Stimulated activated CD8-positive, alpha-beta memory T cell treated with anti-CD3 and anti-CD28 coated beads, Interleukin-4, amount 100 ng/mL, for 1 hour (primary cell): ENCODE measurements at places on chromosomes 3 and 15.

GRCh38 chr15:29276366-29276765, 6.7 kb upstream of the NSMCE3 start:
- DNase-seq: no peak

DNA sequence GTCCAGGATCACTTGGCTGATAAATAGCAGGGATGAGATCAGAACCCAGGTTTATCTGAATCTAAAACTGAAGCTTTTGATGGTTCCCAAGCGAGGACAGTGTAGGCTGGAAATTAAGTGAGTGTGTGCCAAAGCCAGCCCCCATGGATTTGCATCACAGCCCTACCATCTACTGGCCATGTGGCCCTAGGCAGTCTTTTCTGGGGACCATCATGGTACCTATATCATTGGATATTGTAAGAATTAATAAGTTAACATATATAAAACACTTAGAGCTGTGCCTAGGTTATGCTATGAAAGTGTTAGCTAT, 32.8 kb upstream of the SSR3 start:
- DNase-seq: no peak

- DNase-seq: no peak
These were observed 25.8 kb downstream of the NAALADL2 start for GRCh38 chr3:174884776-174885568.

DNA sequence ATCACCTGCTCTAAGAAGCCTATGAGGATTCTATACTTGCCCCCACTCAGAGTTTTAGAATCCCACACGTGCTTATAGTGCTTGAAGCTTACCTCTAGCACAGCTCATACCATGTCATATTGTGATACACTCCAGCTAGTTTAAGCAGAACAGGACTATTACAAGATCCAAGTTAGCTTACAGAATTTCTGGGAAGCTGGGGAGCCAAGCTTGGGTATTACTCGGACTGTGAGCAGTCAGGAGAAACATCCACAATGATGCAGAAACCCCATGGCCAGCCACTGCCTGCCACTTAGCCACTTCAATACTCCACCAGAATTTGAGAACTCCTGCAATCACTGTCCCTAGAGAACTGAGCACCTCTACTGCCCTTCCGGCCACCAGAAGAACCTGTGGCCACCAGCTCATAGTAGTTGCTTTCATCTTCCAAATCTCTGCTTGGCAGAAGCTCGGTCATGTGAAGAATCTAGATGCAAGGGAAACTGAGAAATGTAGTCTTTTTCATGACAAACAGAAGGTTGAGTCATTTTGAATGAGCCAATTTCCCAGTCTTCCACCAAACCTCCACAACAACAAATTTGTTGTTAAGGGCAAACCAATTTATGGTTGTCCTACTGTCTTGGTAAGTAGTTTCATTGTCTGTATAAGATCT, 27.7 kb upstream of the SSR3 start:
- DNase-seq: no peak

DNA sequence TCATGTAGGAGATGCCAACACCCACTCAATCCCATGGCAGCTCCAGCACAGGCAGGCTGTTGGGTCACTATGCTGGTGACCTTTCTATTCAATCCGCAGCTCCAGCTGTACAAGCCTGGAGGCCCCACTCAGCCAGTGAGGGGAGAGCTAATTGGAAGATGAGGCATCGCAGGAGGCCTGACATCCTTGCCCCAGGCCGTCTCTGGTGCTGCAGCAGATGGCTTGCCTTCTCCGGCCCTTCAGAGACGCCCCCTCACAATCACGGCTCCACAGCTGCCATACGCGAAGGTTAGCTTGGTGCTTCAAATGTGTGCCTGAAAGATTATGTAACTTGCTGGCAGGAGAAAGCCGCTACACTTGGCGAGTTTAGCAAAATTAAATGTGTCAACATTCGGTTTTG, 104.2 kb upstream of the CLSTN2 start:
- no peak for DNase-seq

GRCh38 chr3:51708216-51708845, 1.5 kb downstream of the GRM2 start:
- no peak for DNase-seq

DNA sequence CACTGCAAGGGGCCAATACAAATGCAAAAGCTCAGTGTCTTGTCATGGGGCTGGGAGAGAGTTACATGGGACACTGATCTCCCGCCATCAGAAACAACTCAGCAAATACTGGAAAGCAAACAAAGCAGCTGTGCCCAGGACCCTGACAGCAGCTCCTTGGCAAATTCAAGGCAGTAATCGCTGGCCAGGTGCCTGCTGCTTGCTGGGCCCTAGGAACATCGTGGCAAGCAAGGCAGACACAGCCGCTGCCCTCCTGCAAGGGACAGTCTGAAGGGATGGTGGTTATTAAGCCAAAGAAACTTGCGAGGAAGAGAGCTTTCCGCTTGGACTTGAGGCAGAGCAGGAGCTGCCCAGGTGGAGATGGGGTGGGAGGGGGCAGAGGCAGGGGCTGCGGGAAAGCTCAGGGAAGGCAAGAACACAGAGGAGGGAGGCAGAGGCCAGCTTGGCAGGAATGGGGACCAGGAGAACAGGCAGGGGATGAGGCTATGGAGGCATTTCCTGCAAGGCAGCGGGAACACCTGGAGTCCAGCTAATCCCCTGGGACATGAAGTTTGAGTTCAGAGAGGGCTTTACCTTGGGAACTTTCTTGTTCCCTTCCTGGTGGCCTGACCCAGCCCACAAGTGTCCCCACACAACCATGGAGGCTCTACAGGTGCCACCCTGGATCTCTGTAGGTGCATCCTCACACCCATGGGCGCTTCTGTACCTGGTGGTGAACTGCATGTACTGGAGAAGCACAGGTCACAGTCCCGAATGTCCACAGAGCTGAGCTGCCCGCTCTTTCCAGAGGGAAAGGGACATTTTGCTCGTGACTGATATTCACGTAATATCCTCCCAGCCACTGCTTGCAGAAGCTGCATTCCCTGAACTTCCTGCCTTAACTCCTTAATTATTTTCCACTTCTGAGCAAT, 78.7 kb upstream of the ATP2B2 start:
- no peak for DNase-seq

- DNase-seq: no peak
These were observed 36.0 kb upstream of the CBLB start for GRCh38 chr3:105904678-105905284.

DNA sequence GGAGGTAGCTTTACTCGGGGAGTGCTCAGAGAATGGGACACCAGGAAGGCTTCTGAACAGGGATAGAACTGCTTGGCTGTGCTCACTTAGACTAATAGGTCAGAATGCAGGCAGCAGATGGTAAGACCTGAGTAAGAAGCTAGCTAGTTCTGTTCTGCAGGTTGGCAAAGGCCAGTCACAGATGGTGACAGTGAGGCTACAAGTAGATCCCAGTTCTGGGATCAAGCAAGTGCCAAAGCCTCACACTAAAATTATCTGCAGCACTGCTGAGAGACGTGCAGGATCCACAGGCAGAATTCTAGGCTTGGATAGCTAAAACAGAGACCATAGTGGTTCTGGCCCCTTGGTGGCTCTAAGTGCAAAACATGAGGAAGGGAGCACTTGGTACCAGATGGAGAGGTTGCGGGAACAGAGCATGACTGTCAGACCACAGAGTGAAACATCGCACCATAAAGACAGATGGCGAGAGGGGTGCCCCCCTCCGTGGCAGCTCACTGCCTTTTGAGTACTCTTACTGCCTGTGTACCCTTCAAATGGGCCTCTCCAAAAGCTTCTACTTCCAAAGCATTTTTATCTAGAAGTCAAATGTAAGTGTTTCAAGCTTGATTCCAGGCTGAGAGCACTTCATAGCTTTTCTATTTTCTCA, 3.6 kb upstream of the GLCE start:
- DNase-seq: no peak

DNA sequence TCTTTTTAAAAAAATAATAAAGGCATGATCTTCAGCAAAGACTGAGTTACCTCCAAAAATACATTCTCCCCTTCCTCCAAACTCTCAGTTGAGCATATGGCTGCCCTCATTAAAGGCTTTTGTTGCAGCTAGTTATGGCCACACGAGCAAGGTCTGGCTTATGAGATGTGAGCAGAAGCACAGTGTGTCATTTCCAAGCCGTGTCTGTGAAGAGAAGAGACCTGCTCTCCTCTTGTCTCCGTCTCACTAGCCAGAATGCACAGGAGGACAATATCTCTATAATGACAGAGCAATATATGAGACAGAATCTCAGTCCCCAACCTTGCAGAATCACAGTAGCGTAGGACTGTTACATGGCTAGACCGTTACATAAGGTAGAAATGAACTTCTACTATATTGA, 152.3 kb downstream of the MAGI1 start:
- DNase-seq: no peak

DNA sequence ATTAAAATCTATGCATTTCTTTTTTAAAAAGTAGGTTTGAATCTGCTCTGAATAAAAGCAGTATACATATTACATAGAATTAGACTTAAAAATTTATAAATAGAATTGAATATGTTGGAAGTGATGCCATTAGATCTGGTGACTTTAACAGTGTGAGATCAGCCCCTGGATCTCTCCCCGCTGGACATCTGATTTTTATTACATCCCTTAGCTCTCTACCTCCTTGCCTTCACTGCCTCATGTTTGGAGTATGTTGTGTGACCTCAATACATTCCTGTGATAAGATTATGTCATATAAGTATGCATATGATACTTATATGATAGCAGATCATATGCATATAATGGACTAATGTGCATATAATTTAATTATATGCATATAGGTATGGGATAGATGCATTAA, 643.4 kb upstream of the NR2F2 start:
- DNase-seq: no peak

GRCh38 chr3:189630767-189631372, 319 bp upstream of the TP63 start:
- no peak for DNase-seq

DNA sequence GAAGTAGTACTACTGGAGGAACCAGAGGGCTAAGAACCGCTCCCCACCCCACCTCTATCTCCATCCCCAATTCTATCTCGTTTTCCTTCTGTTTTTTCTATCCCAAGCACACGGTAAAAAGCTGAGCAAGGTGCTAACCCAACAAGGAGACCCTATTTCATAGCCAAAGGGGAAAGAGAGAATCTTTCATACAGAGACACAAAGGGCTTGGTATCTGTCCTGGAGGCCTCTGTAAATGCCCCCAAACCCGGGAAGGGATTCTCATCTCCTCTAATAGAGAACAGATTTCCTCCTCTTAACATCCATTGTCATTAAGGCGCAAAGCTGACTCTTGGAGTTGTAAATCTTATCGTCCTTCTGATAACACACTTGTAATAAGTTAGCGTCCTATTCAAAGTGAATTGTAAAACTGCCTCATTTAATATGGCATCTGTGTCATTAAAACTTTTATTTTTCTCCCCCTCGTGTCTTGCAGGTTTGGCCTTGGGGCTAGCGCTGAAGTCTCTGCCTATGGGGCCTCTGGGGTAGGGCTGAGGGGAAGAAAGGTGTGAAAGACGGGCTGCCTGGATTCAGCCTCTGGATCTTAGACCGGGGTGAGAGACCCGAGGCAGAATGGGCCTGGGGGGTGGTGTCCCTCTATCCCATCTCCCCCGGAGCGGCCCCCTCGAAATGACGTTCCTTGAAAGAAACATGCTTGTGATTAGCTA, 12.1 kb downstream of the NR2F2 start:
- no peak for DNase-seq

DNA sequence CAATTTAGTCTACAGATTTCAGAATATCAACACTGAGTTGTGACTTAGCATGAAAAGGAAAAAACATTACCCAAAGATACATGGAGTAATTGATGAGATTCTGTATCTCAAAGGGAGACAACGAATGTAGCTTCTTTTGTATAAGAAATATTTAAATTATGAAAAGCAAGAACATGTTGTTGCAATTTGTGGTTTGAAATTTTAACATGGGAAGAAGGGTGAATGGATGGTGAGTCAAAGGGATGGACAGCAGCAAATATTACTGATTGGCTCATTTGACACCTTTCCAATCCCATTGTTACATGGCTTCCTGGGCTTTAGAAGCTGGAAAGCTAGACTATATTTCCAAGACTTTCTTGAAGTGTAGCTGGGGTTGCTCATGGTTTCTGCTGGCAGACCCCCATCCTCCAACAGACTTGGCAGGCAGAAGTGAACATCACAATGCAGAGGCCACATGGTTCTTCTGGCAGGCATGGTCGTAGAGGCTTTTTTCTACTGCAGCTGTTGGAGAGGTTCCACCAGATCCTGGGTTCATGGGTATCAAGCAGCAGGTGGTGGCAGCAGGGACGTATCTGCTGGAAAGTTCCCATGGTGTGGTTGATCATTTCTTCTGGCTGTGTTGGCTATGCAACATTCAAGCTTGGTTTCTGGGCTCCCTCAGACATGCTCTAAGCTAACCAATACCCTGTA, 47.2 kb upstream of the KPNA4 start:
- no peak for DNase-seq

GRCh38 chr15:47696351-47696750, 21.0 kb upstream of the SEMA6D start:
- no peak for DNase-seq

DNA sequence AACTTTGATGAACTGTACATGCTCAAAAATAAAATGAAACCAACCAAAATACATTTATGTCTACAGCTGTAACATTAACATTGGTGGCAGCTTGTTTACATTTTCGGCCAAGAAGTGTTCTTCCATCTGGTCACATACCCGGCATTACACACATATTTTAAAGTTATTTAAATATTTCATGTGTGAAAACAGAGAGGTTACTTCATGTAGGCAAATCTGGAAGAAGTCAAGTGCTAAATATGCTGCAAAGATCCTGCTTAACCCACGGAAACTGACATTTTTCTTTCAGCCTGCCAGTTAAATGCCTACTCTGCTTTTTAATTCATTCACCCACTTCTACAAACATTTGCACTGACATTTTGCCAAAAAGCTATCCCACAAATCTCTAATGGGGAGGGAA, 69.7 kb downstream of the MB21D2 start:
- no peak for DNase-seq

DNA sequence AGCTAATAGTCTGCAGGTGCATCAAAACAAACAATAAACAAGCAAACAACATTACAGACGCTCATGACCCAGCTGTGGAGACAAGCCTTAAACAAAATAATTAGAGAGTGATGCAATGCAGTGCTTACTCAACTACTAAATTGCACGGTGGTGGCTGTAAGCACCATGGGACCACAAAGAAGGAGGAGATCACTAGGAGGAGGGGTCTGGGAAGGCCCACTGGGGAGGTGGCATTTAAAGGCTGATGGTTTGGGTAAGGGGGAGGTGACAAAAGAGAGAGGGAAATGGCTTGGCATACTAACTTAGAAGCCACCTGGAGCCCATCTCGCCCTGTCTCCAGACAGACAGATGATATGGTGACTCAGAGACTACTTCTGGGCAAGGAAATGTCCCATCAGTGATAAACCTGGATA, 516.7 kb downstream of the FOXP1 start:
- DNase-seq: no peak

DNA sequence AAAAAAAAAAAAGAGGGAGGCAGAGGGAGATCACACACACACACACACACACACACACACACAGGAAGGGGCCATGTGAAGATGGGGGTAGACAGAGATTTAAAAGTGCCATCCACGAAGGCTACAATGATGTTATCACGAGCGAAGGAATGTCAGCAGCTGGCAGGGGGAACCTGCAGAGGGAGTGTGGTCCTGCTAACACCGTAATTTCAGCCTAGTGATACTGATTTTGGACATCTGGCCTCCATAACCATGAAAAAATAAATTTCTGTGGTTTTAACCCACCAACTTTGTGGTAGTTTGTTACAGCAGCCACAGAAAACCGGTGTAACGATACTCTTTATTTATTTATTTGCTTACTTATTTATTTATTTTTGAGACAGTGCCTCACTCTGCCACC, 76.0 kb downstream of the TMCO5A start:
- DNase-seq: no peak
